ENCODE measurements at places on chromosomes 3 and 15.

GRCh38 chr3:172582712-172583111 is 59.5 kb upstream of the TNFSF10 start:
- no peak for DNase-seq

- DNase-seq: no peak
Observed at GRCh38 chr3:189298469-189299375, 127.0 kb downstream of the TPRG1 start.

DNA sequence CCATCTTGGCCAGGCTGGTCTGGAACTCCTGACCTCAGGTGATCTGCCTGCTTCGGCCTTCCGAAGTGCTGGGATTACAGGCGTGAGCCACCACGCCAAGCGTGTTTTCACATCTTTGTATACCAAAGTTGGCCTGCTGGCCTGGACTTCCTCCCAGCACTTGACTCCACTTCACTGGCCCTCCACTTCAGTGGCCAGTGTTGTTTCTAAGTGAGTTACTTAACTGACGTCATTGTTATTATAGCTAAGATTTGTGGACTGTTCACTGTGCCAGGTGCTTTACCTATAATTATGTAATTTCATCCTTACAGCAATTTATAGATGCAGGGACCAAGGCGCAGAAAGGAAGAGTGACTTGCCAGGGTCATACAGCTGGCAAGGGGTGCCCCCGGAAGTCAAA is 52.0 kb downstream of the HRH1 start:
- DNase-seq: no peak

DNA sequence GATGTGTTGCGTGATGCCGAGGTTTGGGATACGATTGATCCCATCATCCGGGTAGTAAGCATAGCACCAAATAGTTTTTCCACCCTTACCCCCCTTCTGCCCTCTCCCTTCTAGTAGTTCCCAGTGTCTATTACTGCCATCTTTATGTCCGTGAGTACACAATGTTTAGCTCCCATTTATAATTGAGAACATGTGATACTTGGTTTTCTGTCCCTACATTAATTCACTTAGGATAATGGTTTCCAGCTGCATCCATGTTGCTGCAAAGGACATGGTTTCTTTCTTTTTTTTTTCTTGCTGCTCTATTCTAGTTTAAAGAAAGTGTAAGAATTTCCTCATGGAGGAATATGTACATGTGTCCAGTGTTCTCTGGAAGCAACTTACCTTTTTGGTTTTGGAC is 51.8 kb downstream of the NSUN3 start:
- DNase-seq: no peak

GRCh38 chr3:150170852-150171520 is 200.3 kb upstream of the PFN2 start:
- no peak for DNase-seq

- DNase-seq: no peak
Observed at GRCh38 chr3:72244396-72244795, 459.4 kb upstream of the PROK2 start.

- DNase-seq: no peak
Observed at GRCh38 chr3:174243171-174243570, 616.0 kb upstream of the NAALADL2 start.

DNA sequence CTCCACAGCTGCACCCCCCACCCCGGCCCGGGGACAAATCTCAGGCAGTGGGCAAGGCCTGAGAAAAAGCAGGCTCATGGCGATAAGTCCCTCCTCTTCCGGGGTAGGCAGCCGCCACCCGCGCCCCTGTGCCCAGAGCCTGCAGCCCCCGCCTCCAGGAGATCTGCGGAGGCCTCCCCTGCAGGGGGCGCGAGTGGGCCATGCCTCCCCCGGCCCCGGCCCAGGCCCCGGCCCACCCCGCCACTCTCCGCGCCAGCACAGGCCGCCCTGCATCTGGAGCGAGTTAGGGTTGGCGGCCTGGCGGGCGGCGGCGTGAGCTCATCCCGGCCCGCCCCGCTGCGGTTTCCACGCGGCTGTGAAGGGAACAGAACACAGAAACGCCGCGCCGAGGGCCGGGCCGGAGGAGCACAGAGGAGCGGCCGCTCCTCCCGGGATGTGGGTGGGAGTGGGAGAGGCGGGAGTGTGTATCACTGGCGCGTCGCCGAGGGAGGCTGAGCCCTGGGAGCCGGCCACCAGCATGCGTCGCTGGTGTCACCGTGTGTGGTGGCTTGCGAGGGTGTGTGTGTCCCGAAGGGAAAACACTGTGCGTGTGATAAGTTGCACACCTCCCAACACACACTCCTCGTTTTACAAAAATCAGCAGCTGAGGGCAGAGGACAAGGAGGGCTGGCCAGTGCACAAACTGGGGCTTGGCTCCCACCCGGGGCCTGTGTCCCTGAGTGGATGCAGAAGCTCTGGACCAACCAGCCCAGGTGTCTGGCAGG is 17.2 kb downstream of the MYL3 start:
- no peak for DNase-seq

DNA sequence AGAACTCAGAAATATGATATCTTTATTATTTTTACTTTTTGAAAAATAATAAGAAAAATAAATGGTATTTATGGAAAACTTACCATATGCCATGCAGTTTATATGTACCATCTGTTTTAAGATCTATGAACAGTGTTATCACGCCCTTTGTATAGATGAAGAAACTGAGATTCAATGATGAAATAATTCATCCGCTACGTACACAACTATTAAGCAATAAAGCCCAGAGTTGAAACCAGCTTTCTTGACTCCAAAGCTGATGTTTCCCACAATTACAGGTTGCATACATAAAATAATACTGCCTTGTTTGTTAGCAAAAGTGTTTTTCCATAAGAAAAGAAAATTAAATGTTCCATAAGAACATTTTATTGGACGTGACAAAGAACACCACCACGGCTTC is 67.2 kb upstream of the BCL6 start:
- DNase-seq: no peak

- DNase-seq: no peak
Observed at GRCh38 chr15:91921188-91921842, 67.8 kb downstream of the SLCO3A1 start.

DNA sequence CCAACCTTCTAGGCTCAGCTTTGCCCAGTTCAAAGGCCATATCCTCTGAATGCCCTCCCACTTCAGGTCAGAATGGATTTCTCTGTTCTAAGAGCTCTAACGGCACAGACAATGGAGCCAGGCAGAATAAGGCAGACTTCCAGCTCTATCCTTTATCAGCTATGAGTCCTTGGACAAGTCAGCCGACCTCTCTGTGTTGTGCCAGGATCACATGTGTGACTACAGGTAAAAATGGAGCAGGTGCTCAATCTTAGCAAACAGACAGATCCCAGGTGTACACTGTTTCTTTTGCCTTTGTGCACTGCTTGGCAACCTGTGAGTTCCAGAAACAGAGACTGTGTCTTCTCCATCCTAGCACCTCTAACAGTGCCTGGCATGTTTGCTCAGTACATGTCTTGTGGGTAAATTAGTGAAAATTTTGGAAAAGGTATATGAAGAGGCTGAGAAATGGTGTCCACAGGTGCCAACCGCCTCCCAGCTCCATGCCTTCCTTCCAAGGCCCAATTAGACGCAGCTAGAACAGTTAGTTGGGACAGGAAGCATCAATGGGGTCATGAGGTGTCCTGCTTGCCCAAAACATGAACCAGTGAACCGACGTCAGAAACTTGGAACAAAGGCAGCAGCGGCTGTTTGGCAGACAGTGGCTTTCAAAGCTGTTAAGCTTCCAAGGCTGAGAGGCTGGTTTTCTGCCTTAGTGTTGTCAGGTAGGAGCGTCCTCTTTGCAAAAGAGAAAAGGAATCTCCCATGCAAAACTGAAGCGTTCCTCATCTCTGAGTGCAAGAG is 28.7 kb downstream of the TLE3 start:
- DNase-seq: no peak

DNA sequence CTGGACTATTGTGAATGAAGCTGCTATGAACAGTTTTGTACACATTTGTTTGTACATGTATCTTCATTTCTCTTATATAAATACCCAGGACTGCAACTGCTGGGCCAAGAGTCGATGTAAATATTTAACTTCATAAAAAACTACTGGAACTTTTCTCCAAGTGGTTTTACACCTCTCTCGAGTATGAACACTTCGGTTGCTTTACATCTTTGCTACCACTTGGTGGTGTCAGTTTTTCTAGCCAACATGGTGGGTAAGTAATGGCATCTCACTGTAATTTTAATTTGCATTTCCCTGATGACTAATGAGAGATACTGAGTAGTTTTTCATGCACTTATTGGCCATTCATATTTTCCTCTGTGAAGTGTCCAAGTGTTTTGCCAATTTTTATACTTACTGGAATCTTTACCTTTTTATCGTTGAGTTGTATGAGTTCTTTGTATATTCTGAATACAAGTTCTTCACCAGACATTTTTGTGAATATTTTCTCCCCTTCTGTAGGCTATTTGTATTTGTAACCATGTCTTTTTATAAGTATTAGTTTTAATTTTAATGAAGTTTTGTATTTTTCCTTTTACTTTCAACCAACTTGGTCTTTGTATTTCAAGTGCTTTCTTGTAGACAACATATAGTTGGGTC is 44.4 kb downstream of the PCOLCE2 start:
- DNase-seq: no peak

- no peak for DNase-seq
Observed at GRCh38 chr15:100771746-100772145, 107.9 kb upstream of the ALDH1A3 start.

DNA sequence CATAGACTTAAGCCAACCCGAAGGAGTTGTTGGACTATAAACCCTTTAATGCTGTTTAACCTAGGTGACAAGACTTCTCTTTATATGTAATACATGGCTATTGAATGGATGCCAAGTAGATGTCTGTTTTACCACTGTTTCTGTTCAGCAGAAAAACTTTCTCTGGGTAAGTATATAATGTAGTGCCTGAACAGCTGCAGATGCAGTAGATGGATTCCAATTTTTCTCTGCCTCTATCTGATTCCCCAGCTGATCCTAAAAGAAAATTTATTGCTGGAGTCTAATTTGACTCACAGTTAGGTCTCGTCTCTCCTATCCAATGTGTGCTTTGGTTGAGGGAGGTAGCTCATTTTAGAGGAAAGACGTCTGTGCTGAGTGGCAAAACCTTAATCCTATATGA is 256.5 kb upstream of the CBLB start:
- DNase-seq: no peak

DNA sequence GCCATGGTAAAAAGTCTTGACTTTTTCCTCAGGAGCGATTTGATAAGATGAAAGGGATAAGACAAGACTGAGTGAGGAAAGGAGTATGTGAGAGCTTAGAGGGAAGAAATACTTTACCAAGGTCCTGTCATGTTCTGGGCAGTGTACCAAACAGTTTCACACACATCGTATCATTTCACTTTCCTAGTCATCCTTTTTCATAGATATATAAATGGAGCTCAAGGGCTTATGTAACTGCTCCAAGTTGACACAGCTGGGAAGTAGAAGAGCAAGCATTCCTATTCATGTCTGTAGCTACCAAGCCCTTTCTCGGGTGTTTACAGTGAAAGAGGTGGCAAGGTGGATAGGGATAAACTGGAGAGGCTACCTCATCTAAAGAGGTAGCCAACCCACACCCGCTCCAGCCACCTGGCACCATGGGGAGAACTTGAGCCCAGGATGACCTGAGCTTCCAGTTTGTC is 57.4 kb downstream of the MRPS25 start:
- no peak for DNase-seq

- no peak for DNase-seq
Observed at GRCh38 chr15:82530606-82531379, 9.5 kb downstream of the RPS17 start.

- no peak for DNase-seq
Observed at GRCh38 chr3:52670621-52671521, 14.8 kb downstream of the PBRM1 start.

GRCh38 chr15:25777037-25777436 is 86.1 kb downstream of the ATP10A start:
- no peak for DNase-seq

- DNase-seq: no peak
Observed at GRCh38 chr3:111812701-111813100, 46.4 kb upstream of the PHLDB2 start.

- no peak for DNase-seq
Observed at GRCh38 chr3:38823722-38824121, 7.7 kb upstream of the SCN10A start.

GRCh38 chr15:67542420-67543347 is at the start of gene MAP2K5:
MAP2K5 (plus strand) TSS chr15:67542703; CDS start chr15:67543336, 633 bp downstream.
- DNase-seq: no peak

- no peak for DNase-seq
Observed at GRCh38 chr15:67372543-67372942, 118.0 kb downstream of the IQCH start.

DNA sequence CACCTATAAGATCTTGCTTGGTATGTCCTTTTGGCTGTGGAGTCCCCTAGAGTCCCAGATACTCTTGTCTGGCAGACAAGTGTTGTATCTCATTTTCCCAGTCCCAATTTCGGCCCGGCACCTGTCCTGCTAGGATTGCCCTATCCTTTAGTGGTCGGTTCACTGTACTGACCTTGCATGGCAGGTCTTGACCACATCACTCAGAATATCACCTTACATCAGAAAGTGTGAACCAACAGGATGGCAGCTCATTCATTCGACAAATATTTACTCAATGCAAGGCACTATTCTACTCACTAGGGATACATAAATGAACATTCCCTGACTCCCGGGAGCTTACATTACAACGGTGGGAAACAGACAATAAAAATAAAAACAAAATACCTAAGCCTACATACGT is 5.7 kb upstream of the CCDC80 start:
- no peak for DNase-seq

DNA sequence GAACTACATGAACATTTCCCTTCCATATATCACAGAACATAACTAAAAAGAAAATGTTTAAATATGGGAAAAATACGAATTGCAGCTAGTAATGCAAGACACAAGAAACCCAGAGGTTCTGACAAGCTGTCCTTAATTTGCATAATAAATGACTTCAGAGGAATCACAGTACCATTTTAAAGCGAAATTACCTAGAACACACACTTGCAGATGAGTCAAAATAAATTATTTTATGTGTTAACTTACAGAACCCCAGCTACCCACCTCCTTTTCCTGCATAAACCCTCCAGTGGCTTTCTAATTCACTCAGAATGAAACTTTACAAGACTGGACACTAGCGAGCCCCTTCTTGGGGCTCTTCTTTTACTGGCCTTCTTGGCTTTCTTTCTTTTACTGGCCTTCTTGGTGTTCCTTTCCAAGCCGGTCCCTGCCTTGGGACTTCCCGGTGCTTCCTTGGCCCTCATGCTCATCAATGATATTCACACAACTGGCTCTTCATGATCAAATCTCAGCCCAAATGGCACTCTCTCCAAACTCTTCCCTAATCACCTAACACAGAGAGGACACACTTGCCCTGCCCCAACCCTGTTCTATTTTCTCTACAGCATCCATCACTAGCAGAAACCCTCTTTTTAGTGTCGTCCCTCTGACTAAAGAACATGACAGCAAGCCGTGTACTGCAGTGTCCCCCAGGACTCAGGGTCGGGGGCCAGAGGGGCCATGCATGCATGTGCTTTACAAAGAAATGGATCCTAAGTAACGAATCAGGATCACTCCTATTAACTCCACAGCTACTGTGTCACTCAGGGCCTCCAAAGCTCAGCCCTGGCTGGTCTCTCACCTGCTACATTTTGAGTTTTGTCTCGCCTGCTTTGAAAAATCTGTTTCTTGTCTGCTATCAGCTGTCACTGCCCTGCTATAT is 4.8 kb downstream of the CHSY1 start:
- no peak for DNase-seq

GRCh38 chr3:10855083-10855870 is 39.2 kb downstream of the SLC6A11 start:
- DNase-seq: no peak

- DNase-seq: no peak
Observed at GRCh38 chr3:139548801-139549200, 9.3 kb upstream of the RBP1 start.

Measured in iPS DF 19.7 (cell line).